ENCODE measurements at places on chromosomes 5 and 9.

DNA sequence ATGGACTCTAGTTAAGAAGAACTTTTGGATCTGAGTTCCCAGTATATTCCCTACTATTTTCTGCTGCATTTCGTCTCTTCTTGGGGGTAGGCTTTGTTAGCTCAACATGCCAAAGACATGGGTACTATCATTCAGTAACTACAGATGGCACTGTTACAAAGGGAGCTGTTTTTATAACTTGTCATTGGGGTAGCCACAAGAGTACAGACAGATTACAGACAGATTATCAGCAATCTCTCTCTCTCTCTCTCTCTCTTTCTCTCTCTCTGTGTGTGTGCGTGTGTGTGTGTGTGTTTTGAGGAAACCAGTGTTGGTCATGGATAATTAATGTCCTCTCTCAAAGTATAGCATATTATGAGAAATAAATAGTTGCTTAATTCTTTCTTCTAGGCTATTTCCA, 116.1 kb downstream of the WDR70 start:
- DNase-seq: peak; percentile 14

- no peak for DNase-seq
Observed at GRCh38 chr5:1827025-1827885, 26.0 kb downstream of the NDUFS6 start.

DNA sequence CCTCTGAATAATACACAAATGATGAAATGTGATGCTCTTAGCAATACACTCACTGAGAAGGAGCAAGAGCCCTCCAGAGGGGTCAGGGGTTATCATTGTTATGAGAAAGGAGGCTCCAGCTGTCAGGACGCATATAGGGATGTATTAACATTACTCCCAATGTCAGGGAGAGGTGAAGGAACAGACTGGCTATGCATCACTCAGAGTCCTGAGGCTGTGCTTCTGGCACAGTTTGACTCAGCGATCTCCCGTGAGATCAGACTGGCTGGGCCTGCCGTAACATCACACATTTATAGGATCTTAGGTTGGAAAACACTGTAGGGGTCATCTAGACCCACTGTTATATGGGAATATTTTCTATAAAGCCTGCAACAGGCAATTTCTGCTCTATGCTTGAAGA, 226.5 kb upstream of the GLRA1 start:
- DNase-seq: no peak

- DNase-seq: no peak
Observed at GRCh38 chr9:38010918-38011704, 57.9 kb downstream of the SHB start.

DNA sequence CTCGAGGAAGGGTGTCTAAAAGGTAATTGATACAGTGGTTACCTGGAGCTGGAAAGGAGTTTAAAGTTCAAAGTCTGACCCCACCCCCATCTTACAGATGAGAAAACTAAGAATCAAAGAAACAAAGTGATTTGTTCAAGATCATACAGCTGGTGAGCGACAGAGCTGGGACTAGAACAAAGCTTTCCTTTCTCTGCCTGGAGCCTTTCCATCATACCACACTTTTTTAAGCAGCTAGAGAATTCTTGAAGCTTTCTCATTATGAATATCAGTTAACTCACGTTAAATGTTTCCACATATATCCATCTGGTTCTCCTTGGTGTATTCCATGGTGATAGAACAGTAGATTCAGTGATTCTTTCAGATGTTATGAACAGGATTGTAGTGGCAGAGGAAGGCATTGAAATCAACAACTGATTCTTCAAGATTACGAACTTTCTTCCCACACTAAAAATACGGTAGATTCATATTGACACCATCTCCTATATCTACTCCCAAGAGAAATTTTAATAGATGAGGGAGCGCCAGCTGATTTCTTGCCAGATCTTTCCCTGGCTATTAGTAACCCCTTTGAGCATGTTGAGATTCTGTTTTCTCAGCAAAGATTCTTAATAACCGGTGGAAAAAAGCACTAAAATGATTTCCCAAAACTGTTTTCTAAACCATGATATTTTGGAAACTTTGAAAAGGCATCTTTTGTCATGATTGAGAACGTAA, 233.7 kb downstream of the ADAMTSL1 start:
- DNase-seq: no peak

- no peak for DNase-seq
Observed at GRCh38 chr5:68149189-68149588, 66.4 kb upstream of the PIK3R1 start.

DNA sequence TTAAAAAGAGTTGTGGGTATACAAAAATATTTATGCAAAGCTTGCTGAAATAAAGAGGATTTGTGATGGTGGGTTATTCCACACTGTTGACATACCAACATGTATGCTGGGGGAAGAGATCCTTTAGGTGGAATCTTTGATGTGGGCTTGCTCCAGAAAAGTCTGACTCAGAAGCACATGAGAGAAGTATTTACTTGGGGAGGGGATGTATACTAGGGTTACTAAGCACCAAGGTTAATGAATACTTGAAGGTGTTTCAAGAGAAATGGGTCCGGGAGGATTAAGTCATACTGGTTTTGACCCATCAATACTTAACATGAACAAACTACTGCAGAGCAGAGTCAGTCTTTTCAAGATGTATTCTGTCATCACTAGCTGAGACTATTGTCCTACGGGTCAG, 316.4 kb upstream of the GRIN3A start:
- no peak for DNase-seq

GRCh38 chr5:178699681-178700253, 30.7 kb downstream of the ZNF354A start:
- no peak for DNase-seq

DNA sequence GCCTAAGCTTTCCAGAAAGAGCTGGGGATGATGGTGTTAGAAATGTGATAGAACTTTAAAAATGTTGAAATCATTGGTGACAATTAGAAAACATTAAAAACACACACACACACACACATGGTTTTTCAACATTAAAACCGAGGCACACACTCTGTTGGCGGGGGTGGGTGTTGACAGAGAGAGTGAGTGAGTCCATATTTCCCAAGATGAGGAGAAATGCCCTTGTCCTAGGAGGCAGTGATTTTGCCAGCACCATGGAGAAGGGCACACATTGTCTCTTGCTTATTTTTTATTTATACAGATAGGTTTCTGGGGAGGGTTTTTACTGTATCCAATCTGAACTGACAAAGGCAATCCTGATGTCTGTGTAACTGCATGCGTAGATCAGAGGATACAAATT, 152.5 kb downstream of the INSYN2B start:
- DNase-seq: no peak

GRCh38 chr5:43420241-43420640, 8.1 kb upstream of the CCL28 start:
- DNase-seq: no peak

DNA sequence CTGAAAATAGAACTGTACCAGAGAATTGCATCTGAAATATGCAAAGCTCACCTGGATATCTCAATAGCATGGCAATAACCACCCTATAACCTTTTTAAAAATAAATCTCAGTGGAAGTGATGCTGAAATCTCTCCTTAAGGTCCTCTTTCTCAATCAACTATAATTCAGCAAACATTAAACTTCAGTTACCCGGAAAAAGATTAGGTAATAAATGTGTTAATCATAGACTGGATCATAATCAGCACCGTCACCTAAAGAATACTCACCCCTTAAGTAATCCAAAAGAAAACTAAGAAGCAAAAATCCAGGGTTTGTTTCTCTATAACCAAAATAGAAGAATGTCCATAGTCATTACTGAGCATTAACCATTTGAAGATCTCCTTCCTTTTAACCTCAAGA, 44.3 kb upstream of the DENND4C start:
- no peak for DNase-seq

GRCh38 chr9:70291446-70291845, 32.7 kb downstream of the SMC5 start:
- no peak for DNase-seq

GRCh38 chr5:98258939-98259338, 514.5 kb upstream of the RGMB start:
- DNase-seq: no peak

- DNase-seq: no peak
Observed at GRCh38 chr5:154861946-154862345, 3.5 kb downstream of the CNOT8 start.

GRCh38 chr9:121620777-121621449, 30.5 kb upstream of the DAB2IP start:
- no peak for DNase-seq

- DNase-seq: peak; percentile 37
Observed at GRCh38 chr5:98927989-98928872, 576 bp downstream of the CHD1 start.

DNA sequence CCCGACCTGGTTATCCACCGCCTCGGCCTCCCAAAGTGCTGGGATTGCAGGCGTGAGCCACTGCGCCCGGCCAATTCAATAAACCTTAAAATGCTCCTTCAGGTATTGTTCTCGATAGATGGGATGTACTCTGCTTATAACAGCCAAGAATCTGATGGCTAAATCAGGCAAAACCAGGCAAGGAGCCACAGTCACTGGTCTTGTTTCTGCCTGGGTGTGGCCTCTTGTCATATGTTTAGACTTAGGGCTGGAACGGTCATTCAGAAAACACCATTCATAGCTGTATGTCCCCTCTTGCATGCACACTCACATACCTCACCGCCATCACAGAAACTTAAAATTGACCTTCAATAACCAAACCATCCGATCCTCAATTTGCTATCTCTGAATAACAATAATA, 7.7 kb downstream of the FAM219A start:
- no peak for DNase-seq

- DNase-seq: no peak
Observed at GRCh38 chr5:83485842-83486241, 14.3 kb downstream of the VCAN start.

DNA sequence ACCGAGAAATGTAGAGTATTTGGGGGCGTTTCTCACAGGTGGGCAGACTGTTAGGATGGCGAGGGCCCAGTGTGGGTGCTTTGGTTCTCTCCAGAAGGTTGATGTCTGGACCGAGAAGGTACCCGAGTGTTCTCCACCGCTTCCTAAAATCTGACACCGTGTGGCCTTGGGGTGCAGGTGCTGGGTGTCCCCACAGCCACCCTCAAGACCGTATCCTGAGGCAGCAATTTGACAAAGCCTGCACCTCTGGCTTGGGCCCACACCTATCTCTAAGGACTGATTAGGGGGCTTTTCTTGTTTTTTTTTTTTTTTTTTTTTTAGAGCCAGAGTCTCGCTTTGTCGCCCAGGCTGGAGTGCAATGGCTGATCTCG, 1.3 kb downstream of the PPP1R26 start:
- DNase-seq: no peak

GRCh38 chr9:511861-512260, 297.2 kb downstream of the DOCK8 start:
- no peak for DNase-seq

DNA sequence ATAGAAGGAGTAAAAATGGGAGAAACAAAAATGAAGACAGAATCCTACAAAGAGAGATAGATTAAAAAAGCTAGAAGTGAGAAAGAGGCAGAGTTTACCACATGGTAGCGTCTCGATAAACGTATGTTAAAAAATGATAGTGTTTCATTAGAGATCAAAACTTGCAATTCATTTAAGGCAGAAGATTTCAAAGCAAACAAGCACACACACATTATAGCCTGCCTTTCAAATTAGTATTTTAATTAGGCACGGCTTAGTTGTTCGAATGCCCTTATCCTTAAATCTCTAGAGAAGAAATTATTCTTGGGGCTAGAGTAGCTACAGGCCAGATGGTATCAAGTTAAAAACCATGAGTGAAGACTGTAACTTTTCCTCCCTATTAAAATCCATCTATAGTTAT, 6.0 kb downstream of the STOM start:
- DNase-seq: no peak

- no peak for DNase-seq
Observed at GRCh38 chr5:140181525-140181924, 6.5 kb downstream of the CYSTM1 start.

GRCh38 chr9:123344192-123344949, 11.6 kb upstream of the CRB2 start:
- DNase-seq: no peak

DNA sequence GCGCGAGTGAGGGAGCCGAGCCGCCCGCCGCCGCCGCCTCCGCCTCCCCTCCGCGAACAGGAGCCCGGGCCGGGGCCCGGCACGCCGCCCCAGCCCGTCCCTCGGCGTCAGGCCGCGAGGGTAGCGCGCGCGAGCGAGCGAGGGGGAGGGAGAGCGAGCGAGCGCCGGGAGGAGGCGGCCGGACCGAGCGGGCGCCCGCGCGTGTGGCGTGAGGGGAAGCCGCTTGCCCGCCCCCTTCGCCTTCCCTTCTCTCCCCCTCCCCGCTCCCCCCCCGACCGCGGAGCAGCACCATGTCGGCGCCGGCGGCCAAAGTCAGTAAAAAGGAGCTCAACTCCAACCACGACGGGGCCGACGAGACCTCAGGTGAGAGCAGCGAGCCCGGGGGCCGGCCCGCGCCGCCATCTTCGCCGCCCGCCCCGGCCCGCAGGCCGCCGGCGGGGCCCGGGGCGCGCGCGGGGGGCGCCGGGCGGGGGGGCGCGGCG, 312 bp downstream of the SET start:
- DNase-seq: no peak

DNA sequence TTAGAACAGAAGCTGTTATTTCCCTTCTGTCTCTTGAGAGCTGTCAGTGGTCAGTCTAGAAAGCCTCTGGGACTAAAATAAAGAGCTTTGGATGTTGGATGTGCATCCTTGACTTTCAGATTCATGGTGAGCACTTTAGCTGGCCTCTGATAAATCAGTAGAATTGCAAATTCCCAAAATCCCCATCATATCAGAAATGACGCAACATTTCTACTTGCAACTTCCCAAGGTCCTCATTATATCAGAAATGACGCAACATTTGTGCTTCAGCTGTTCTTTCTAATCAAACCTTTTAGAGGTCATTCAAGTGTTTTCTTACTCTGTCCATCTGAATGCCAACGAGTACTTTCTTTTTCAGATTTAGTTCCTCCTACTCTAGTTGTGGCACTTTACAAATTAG, 167.3 kb upstream of the MOCS2 start:
- DNase-seq: no peak

- DNase-seq: no peak
Observed at GRCh38 chr9:125484350-125485282, 222.4 kb downstream of the MAPKAP1 start.

DNA sequence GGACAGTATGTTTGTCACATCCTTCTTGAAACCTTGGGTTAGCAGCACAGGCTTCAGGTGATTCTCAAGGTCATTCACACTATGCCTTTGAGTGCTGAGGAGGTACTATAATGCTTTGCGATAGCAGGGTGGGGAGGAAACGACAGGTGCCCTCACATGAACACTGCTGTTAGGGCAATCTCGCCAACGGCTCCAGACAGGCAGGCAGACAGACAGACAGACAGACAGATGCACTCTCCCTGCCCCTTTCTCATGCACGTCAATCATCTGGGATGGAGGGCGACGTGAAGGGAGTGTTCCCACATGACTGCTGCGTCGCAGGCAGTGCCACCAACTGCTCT, 82.9 kb downstream of the RAPGEF1 start:
- no peak for DNase-seq

- DNase-seq: no peak
Observed at GRCh38 chr5:14432931-14433589, 148.5 kb upstream of the OTULINL start.

GRCh38 chr9:100432736-100433135, 5.8 kb downstream of the MSANTD3 start:
- DNase-seq: no peak

All from NCI-H446 treated with DMSO at 0.1 percent for 48 hours (cell line).